Pancreas (tissue), 10 donors: ENCODE measurements at places on chromosomes 3 and 15.
A peak's percentile ranks its signal among the peaks of the same experiment; 100 is the strongest.

- no peak for DNase-seq
- H3K27ac ChIP-seq = no peak overlapping the region
- no peaks in the 10 kb centered on the region for H3K4me1 ChIP-seq
- H3K4me3 ChIP-seq = no peak overlapping the region
- H3K27me3 ChIP-seq = no peaks in the 10 kb centered on the region
- H3K36me3 ChIP-seq = no peaks in the 10 kb centered on the region
Measured at GRCh38 chr3:160450846-160451245, 1.3 kb upstream of the TRIM59 start.

GRCh38 chr3:2098398-2099027, at the start of gene CNTN4:
TSS of gene CNTN4 (plus strand) at chr3:2098866.
- no peaks in the 10 kb centered on the region for H3K36me3 ChIP-seq
- peak within 1 kb of the TSS; percentile 56 for H3K4me3 ChIP-seq
- no peaks in the 10 kb centered on the region for H3K4me1 ChIP-seq
- peak within 1 kb of the TSS; percentile 58 for H3K27ac ChIP-seq

DNA sequence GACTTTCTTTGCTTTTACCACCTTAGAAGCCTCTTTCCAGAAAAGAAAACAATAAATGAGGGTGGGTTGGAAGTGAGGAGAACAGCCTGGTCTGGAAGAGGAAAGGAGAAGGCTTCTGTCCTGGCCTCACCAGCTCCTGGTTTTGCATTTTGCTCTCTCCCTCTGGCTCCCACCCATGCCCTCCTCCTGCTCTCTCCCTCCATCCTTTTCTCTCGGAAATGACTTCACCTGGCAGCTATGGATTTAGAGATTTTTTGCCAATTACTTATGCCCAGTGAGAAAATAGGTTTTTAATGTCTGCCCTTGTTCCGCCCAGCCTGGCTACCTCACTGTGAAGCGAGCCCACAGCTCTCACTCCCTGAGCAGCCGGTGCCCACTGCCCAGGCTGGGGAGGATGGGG, 77.9 kb upstream of the NTRK3 start:
- H3K4me1 ChIP-seq = no peaks in the 10 kb centered on the region
- H3K27ac ChIP-seq = no peak overlapping the region
- no peaks in the 10 kb centered on the region for H3K27me3 ChIP-seq
- H3K4me3 ChIP-seq = no peak overlapping the region
- no peak for DNase-seq

DNA sequence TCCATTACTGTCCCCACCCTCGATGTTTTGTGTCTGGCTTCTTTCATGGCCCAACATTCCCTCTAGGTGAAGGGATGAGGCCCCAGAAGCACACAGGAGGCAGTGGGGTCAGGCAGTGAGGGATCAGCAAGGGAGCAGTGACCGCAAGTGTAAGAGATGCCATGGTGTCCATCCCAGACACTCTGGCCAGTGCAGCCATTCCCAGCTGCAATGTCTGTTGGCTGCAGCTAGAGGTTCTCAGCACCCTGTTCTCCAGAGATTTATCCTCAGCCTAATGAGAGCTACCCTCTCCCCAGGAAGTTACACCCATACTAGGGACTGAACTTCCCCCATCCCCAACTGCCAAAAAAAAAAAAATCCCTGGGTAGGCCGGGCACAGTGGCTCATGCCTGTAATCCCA, 40.2 kb downstream of the TRANK1 start:
- no peaks in the 10 kb centered on the region for H3K4me1 ChIP-seq
- DNase-seq = no peak
- no peaks in the 10 kb centered on the region for H3K27me3 ChIP-seq
- H3K4me3 ChIP-seq = no peak overlapping the region
- H3K36me3 ChIP-seq = no peaks in the 10 kb centered on the region
- no peak overlapping the region for H3K27ac ChIP-seq

- no peaks in the 10 kb centered on the region for H3K4me1 ChIP-seq
- H3K27ac ChIP-seq = no peak overlapping the region
- no peak overlapping the region for H3K4me3 ChIP-seq
- H3K36me3 ChIP-seq = no peaks in the 10 kb centered on the region
Measured at GRCh38 chr3:137348936-137349335, 391.2 kb downstream of the IL20RB start.

GRCh38 chr3:78659386-78659987, 1108.3 kb downstream of the ROBO1 start:
- no peak overlapping the region for H3K27ac ChIP-seq
- no peak for DNase-seq
- no peaks in the 10 kb centered on the region for H3K36me3 ChIP-seq
- no peak overlapping the region for H3K4me3 ChIP-seq
- no peaks in the 10 kb centered on the region for H3K27me3 ChIP-seq
- no peaks in the 10 kb centered on the region for H3K4me1 ChIP-seq

DNA sequence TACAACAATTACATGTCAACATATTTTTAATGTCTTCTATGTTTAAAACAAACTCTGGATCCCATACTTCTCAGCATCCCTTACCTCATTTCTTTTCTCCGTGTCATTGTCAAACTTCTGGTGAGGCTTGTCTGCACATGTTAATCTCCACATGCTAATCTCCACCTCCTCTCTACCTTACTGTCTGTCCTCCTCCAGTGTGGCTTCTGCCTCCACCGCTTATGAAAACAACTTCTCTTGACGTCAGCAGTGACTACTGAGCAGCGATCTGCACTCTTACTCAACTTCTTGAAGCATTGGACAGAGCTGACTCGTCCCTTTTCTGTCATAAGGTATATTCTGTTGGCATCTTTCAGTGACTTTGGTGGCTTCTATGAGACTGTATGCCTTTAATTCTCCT, 338.2 kb upstream of the THRB start:
- H3K27ac ChIP-seq = no peak overlapping the region
- DNase-seq = no peak
- H3K4me1 ChIP-seq = no peaks in the 10 kb centered on the region

DNA sequence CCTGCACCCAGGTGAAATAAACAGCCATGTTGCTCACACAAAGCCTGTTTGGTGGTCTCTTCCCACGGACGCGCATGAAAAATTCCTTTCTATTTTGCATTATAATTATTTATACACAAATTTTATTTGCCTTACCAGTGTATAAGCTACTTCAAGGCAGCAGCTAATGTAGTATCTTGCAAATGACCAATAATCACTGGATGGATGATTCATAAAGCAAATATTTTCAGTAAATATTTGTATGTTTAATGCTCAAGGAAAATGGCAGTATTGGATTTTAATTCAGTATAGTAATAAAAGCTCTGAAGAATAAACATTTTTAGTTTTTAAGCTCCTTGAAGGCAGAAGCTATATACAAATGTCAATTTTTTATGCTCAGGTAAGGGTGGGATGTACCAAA, 158.7 kb upstream of the NANOGP8 start:
- no peaks in the 10 kb centered on the region for H3K27me3 ChIP-seq
- no peaks in the 10 kb centered on the region for H3K36me3 ChIP-seq
- H3K4me1 ChIP-seq = no peaks in the 10 kb centered on the region
- H3K27ac ChIP-seq = no peak overlapping the region

- H3K4me3 ChIP-seq = no peak overlapping the region
- H3K27me3 ChIP-seq = no peaks in the 10 kb centered on the region
- H3K27ac ChIP-seq = no peak overlapping the region
- no peak for DNase-seq
Measured at GRCh38 chr3:37816271-37816670, 45.4 kb upstream of the CTDSPL start.

- no peak overlapping the region for H3K27ac ChIP-seq
- H3K4me3 ChIP-seq = no peak overlapping the region
- H3K36me3 ChIP-seq = no peaks in the 10 kb centered on the region
- no peak for DNase-seq
- no peaks in the 10 kb centered on the region for H3K27me3 ChIP-seq
Measured at GRCh38 chr3:56113908-56114307, 354.4 kb downstream of the ERC2 start.

GRCh38 chr3:98731720-98732285, 31.3 kb upstream of the ST3GAL6 start:
- no peaks in the 10 kb centered on the region for H3K27me3 ChIP-seq
- H3K4me3 ChIP-seq = peak overlapping the region; percentile 70
- H3K36me3 ChIP-seq = no peaks in the 10 kb centered on the region
- DNase-seq = no peak

DNA sequence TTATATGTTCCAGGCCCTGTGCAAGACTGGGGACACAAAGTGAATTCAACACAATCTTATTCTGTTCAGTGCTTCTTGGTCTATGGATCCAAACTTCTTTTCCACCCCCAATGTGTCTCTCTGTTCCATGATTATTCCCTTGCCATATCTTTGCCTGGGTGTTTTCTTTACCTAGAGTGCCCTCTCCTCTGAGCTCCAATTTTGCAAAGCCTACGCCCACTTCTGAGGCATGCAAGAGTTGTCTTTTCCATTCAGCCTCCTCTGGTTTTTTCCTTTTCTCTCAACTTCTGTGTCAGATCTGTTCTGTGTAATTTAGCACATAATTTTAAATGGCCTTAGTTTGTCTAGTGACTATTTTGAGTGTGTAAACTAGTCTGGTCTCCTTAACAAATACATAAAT, 72.8 kb upstream of the PLCL2 start:
- DNase-seq = no peak
- no peak overlapping the region for H3K27ac ChIP-seq
- H3K4me3 ChIP-seq = no peak overlapping the region
- no peaks in the 10 kb centered on the region for H3K36me3 ChIP-seq
- H3K27me3 ChIP-seq = no peaks in the 10 kb centered on the region

DNA sequence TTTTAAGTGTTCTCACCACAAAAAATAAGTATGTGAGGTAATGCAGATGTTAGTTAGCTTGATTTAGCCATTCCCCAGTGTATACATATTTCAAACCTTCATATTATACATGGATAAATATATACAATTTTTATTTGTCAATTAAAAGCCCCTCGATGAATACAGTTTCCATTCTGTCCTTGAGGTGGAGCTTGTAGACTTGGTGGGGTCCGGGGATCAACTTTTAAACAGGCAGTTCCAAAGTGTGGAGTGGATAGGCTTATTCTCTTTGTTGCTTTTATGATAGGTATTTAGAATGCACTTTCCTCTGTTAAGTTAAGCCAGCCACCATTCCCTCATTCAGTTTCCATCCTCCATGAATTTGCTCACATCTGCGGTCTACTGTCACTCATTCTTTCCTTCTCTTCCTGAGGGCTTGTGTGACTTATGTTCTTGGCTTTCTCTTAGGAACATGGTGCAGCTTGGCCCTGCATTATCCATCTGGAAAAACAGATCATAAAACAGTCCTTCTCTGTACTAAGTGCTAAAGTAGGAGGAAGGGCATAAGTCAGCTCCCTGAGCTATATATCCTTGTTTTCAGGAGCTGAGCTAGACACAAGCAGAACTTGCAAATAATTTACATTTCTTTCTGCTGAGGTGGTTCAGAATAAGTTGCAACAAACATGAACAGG, 149.1 kb downstream of the NFKBIZ start:
- no peak overlapping the region for H3K27ac ChIP-seq
- DNase-seq = no peak
- H3K27me3 ChIP-seq = no peaks in the 10 kb centered on the region
- H3K4me3 ChIP-seq = no peak overlapping the region
- H3K36me3 ChIP-seq = no peaks in the 10 kb centered on the region

GRCh38 chr15:26145796-26146195, 282.7 kb upstream of the ATP10A start:
- H3K36me3 ChIP-seq = no peaks in the 10 kb centered on the region
- H3K4me3 ChIP-seq = no peak overlapping the region
- no peak for DNase-seq
- H3K27ac ChIP-seq = no peak overlapping the region

GRCh38 chr15:42890161-42890913, 30.2 kb downstream of the TTBK2 start:
- no peaks in the 10 kb centered on the region for H3K27me3 ChIP-seq
- no peak overlapping the region for H3K4me3 ChIP-seq
- no peak overlapping the region for H3K27ac ChIP-seq
- DNase-seq = no peak

GRCh38 chr3:51379746-51380455, 5.2 kb upstream of the MANF start:
- no peak for DNase-seq
- no peaks in the 10 kb centered on the region for H3K4me1 ChIP-seq
- H3K36me3 ChIP-seq = no peaks in the 10 kb centered on the region
- no peak overlapping the region for H3K4me3 ChIP-seq
- no peak overlapping the region for H3K27ac ChIP-seq

GRCh38 chr3:138829097-138829496, 5.6 kb downstream of the PIK3CB start:
- H3K4me1 ChIP-seq = peaks cover 12% of the 10 kb centered on the region
- no peak for DNase-seq
- H3K4me3 ChIP-seq = no peak overlapping the region
- no peaks in the 10 kb centered on the region for H3K27me3 ChIP-seq

- no peaks in the 10 kb centered on the region for H3K27me3 ChIP-seq
- no peak for DNase-seq
- H3K4me3 ChIP-seq = no peak overlapping the region
- H3K27ac ChIP-seq = no peak overlapping the region
- no peaks in the 10 kb centered on the region for H3K36me3 ChIP-seq
Measured at GRCh38 chr3:24525557-24525956, 30.9 kb upstream of the THRB start.

DNA sequence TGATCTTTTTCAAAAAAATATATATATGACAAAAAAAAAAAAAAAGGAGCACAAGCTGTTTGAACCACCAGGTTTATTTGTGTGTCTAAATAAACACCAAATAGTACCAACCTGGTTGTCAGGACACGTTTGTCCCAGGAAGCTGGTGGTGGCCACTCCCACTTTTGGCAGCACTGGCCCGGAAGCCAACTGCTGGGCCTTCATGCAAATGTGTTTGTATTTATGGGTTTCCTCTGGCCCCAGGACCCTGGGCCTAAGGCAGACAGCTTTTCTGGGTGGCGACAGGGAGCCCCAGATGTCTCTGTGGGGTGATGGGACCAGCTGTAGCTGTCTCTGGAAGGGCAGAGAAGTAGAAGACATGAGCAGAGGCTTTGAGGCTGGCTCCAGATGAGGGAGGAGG, 31.6 kb downstream of the PRKCD start:
- DNase-seq = no peak
- H3K36me3 ChIP-seq = peaks cover 4% of the 10 kb centered on the region
- H3K4me1 ChIP-seq = no peaks in the 10 kb centered on the region
- H3K27me3 ChIP-seq = no peaks in the 10 kb centered on the region
- H3K27ac ChIP-seq = no peak overlapping the region
- H3K4me3 ChIP-seq = no peak overlapping the region

DNA sequence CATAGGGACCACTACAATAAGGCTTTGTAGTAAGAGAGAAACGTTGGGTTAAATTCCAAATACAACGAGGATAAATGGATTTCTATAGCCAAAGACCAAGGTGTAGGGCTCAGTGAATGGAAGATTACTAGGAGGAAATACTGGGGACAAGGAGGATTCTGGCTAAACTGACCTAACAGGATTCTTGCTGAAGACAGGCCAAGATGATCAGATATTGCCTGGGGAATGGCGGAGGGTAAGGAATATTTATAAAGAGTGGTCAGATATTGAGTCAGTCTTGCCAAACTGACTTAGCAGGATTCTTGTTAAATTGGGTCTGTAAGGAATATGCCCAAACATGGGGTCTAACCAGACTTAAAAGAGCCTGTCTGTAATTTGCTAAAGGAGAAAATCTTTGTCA, 463.8 kb downstream of the EDEM1 start:
- no peak overlapping the region for H3K27ac ChIP-seq
- no peaks in the 10 kb centered on the region for H3K36me3 ChIP-seq
- H3K4me3 ChIP-seq = no peak overlapping the region
- no peak for DNase-seq
- H3K27me3 ChIP-seq = no peaks in the 10 kb centered on the region
